ENCODE measurements at places on chromosomes 2 and 18.

GRCh38 chr2:205834796-205835195 lies 152.5 kb downstream of the NRP2 start:
- DNase-seq: peak; percentile 48

DNA sequence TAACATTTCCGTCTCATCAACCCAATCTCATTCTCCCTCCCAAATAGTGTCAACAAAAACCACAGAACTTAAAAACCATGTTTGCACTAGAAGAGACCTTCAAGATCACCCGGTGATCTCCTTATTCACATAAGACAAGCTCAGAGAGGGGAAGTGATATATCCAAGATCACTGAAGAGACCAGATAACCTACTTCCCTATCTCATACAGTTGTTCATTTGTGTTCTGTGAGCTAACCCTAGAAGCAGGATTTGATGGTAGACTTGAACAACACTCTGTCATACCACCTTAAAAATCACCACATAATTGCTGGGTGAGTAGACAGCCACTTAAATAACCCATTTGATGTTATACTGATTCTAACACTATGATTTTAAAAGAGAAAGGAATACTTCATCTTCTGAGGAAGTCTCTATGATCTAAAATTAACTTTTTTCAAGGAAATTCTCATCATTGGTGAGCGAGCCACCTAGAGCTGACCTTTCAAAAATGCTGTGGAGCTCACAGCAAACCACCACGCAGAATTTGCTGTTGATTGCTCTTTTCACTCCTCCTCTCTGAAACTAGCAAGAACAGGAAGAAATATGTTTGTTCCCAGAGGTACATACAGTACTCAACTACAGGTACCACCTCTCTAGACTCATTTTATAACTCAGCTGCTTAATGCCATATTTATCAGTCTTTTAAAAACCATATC lies 15.1 kb downstream of the AAK1 start:
- DNase-seq: no peak

- peak; percentile 25 for DNase-seq
Observed at GRCh38 chr2:1835581-1836201, 91.4 kb upstream of the PXDN start.

DNA sequence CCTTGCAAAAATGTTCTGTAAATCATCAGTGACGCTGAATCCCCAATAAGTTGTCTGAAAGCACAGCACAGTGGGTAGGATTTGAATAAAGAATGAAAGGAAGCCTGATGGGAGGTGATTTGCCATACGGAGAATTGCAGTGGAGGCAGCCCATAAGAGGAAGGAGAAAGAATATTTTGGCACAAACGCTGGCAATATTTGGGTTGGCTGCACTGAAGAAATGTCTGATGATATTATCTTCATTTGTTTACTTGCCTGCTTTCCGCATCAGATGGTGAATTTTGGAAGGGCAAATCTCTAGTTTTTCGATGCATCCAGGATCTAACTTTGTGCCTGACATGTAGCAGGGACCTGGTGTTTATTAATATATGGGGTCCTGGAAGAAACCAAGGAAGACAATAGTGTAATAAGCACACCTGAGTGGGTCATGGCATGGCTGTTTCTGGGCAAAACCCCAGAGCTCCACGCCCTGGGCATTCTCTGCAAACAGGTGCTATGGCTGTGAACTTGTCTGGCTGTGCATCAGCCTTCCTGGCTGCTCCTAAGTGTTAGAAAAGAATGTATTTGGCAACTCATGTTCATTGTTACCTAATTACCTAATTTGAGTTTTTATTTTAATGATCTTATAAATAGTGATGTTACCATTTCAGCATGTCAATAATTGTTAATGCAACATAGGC lies 5.9 kb downstream of the GALR1 start:
- no peak for DNase-seq

- no peak for DNase-seq
Observed at GRCh38 chr2:165898381-165898780, 55.2 kb downstream of the TTC21B start.

DNA sequence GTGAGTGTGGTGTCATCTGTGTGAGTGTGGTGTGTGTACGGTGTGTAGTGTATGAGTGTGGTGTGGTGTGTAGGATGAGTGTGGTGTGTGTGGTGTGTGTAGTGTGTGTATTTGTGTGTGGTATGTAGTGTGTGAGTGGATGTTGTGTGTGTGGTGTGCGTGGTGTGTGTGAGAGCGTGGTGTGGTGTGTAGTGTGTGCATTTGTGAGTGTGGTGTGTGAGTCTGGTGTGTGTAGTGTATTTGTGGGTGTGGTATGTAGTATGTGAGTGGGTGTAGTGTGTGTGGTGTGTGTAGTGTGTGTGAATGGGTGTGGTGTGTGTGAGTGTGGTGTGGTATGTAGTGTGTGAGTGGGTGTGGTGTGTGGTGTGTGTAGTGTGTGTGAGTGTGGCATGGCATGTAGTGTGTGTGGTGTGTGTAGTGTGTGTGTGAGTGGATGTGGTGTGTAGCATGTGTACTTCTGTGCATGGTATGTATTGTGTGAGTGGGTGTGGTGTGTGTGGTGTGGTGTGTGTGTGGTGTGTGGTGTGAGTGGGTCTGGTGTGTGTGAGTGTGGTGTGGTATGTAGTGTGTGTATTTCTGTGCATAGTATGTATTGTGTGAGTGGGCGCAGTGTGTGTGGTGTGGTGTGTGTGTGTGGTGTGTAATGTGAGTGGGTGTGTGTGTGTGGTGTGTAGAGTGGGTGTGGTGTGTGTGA lies 227.8 kb downstream of the BCL2 start:
- DNase-seq: no peak

Data from tongue (tissue), 3 donors.